NCI-H1092 (cell line): ENCODE measurements at places on chromosomes 6 and 20.

DNA sequence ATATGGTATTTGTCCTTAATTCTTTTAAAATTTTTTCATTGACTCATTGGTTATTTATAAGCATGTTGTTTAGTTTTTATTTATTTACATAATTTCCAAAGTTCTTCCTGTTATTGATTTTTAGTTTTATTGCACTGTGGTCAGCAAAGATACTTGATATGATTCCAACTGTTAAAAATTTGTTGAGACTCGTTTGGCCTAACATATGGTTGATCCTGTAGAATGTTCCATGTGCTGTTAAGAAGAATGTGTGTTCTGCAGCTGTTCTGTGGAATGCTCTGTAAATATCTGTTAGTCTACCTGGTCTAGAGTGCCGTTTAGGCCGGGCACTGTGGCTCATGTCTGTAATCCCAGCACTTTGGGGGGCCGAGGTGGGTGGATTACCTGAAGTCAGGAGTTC lies 197.7 kb downstream of the CD109 start:
- no peak for DNase-seq

DNA sequence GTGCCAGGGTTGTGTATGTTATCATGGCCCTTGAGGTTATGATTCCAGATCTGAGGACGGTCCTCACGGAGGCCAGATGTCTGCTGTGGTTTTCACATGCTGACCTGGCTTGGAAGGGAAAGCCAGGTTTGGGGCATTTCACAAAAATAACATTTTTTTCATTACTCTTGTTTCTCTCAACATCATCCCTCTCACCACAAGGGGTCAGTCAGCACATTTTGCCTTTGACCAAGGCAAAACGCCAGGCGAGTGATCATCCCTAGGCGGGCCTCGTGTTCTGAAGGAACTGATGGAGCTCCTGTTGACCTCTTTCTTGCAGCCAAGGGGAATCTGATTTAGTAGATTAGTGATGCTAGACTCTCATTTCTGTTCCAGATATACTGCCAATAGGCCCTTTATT lies 133.5 kb downstream of the TBC1D7 start:
- DNase-seq: no peak

DNA sequence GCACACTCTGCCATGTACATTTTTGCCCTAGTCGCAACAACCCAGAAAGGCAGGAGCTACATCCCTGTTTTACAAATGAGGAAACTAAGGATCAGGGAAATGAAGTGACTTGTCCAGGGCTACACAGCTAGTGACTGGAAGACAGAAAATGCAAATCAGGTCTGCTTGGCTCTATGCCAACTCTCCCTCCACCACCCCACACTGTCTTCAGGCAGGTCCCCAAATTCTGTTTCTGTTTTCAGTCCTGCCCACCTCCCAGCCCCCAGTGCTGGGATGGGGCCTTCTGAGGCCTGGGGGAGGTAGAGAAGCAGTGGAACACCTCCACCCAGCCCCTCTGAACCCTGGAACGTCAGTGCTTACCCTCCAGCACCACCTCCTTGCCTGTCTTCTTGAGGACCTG lies 5.1 kb downstream of the SNTA1 start:
- no peak for DNase-seq

GRCh38 chr6:56647172-56647762 lies 4.6 kb upstream of the DST start:
- no peak for DNase-seq

GRCh38 chr6:88631830-88632229 lies 331.6 kb downstream of the RNGTT start:
- no peak for DNase-seq

GRCh38 chr6:10972196-10972595 lies 71.9 kb downstream of the ELOVL2 start:
- DNase-seq: no peak

DNA sequence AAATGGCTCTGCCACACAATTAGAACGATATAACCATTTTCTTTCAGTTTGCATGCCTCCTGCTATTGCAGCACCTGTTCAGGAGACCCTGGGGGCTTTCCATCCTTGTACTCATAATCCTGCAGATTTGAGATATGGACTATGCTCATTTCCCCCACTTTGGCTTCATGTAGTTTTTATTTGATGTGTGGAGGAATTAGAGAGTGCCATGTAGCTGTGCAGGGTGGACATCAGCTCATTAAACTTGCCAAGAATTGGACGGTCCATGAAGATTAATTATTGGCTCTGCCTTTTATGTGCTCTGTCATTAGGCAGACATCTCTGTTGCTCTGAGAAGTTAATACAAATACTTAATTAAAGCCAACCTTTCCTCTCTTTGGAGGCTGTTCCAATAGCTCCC lies 66.2 kb upstream of the CD83 start:
- DNase-seq: no peak

- no peak for DNase-seq
Measured at GRCh38 chr6:45654673-45655072, 276.9 kb upstream of the SUPT3H start.

GRCh38 chr6:57174511-57174907 lies 2.4 kb downstream of the BAG2 start:
- DNase-seq: no peak

DNA sequence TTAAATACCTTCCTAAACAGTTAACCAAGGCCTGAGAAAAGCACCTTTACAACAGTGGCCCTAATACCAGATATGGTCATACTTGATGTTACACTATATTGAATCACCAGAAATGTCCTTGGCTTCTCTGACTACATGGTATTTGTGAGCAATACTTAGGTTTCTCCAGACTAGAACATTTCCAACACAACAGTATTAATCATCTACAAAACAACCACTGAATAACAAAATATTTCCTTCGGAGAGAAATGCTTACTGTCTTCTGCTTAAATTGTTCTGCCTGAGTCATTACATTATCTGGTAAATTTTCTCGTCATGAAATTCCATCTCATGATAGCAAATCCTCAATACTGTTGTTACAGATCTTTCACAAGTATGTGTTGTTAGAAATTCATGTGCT lies 252.9 kb upstream of the RUNX2 start:
- no peak for DNase-seq
